Hippocampal formation (tissue), 2 donors: ENCODE measurements at places on chromosomes 4 and X.

DNA sequence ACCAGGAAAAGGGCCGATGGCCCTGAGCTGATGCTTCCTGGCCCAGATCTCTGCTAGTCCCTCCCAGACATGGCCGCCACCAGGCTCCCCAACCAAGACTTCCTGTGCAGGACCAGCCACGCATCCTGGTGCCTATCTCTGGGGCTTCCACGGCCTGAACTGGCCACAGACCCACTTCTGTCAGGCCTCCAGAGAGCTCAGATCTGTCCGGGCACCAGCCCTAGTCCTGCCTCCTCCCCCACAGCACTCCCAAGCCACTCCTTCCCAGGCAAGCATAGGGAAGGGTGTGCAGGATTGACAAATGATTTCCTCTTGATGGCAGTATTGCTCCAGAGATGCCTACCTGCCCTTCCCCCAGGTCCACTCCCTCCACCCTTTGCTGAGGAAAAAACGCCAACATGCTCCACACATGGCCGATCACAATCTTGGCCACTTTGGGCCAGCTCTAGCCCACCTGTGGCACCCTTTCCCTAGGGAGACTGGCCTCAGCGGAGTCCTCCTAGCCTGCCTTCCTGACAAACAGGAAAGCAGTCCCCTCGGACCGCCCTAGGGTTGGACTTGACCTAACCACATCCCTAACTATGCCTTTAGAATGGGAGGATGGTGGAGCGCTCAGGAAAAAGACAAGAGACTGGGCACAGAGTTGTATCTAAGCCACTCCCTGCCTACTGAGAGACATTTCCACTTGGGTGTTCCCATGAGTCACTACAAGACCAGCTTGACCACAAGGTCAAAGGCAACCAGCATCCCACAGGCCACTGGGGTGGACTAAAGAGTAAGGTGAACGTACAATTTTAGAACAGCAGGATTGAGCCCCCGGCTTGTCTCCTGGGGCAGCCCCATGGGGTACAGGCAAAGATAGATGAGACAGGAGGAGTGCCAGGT, 277.5 kb upstream of the AGTR2 start:
- peak; percentile 79 for DNase-seq

DNA sequence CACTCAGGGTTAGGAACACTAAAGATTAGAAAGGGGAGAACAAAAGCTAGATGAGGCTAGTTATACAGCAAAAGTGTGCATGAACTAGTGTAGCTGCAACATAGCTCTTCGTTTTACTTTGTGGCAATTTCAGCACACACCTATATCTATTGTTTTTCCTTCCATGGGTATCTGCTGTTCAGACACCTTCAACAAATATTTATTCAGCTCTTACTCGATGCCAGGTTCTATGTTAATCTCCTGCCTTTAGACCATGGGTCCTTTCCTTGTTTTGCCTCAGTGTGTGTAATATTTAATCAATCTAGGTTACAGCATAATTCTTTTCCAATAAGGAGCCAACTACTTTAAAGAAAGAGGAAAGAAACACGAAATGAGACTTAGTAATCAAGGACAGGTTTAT, 10.4 kb upstream of the FAM9A start:
- no peak for DNase-seq

DNA sequence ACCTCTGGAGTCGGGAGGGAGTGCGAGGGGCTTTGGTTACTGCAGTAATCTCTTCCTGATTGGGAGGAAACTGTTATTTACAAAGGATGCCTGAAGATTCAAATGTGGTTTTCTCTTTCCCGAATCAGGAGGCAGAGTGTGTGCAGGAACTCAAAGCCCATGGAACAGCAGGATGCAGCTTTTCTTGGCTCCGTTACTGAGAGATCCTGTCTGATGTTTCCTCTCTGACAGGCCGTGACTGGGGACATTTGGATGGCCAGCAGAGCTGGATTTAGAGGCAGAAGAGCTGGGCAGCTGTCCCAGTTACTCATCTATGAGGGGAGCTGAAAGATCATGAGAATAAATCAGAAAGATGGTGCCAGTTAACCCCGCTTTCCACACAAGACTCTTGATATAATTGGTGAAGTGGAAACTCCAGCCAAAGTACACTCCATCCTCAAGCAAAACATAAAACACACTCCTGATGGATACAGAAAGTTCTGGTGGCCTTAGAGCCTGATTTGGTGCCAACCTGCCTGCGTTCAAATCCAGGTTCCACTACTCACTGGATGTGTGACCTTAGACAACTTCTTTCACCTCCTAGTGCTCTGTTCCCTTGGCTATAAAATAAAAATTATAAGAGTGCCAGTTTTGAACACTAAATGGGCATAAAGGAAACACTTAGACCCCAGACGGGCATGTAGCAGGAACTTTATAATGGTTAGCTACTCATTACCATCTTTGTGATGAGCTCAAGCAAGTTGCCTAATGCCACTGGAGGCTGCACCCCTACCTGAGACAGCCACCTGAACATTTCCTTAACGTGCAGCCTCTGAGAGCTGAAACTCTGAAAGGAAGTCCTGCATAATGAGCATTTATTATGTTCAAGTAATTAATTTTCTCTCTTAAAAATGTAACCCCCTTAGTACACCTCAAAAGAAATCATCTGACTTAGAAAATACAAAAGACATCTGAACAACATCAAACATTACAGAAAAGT, 349.0 kb upstream of the GATB start:
- DNase-seq: no peak

GRCh38 chrX:14897042-14897441, 23.8 kb downstream of the MOSPD2 start:
- no peak for DNase-seq

DNA sequence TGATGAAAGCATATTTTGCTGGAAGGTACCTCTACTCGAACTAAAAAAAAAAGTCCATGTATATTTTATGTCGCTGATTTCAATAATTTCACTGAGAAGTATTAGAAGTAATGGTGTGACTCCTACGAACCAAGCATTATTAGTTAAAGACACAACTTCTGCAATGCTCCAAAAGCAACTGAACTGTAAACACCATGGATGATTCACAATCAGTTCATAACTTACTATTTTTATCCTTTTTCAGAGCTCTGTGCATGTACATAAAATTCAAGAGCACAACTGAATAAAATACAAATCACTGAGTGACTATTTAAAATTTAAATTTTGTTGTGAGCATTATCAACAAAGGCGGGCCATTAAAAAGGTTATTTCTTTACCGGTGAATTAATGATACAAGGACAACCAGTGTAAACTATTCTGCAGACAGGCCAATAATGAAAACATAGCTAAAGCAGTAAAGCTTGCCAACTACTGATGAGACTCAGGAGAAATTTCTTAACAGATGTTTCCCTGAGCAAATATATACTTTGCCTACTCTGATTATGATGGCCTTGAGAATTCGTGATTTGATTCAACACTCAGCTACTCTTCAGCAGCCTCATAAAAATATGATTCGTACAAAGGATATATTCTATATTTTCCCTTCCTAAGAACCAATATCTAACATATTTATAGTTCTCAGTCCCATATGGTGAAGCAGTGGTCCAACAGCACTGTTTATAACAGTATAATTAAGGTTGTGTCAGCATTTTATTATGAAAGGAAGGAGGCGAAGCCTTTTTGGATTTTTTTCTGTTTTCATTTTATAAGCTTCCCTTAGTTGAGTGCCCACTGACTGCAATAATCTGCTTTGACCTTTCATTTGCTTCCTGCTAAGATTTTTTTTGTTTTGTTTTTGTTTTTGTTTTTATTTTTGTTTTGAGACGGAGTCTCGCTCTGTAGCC, 62.8 kb upstream of the NEIL3 start:
- DNase-seq: no peak

GRCh38 chrX:45126158-45126557, 74.5 kb downstream of the DIPK2B start:
- no peak for DNase-seq

DNA sequence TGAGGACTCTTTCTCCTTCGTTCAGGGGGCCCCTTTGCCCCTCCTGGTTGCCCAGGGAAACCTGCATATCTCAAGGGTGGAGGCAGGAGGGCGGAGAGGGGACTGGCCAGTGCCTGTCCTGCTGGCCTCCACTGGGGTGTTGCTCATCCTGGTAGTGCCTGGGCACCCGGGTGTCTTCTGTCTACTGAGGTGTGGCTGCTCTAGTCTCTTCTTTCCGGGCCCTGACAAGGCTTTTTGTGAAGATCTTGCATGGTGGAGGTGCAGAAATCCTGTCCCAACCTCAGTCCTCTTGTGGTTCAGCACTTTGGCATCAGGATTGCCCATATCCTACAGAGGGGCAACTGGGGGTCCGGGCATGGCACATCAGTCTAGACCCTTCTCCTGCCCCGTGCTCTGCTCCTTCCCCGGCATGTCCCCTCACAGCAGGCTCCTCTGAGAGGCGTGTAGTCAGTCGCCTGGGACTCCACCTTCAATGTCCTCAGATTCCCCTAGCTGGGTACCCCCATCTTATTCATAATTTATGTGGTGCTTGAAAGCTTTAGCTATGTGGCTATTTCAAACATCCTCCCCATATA, 1.9 kb downstream of the CCDC110 start:
- DNase-seq: no peak

DNA sequence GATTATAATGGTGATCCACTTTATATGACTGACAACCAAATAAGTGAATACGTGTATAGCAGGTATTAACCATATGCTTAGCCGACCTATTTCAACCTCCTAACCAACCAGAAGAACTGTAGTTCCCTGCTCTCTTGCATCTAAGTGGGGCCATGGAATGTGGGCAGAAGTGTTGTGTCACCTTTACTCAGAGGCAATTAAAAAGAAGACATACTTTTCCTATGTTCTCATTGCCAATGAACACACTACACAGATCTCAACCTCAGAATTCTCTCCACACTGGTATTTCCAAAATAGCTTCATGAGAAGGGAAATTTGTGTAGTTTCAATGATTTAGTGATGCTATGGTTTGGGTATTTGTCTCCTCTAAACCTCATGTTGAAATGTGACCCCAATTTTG, 3.2 kb upstream of the NFKB1 start:
- no peak for DNase-seq

DNA sequence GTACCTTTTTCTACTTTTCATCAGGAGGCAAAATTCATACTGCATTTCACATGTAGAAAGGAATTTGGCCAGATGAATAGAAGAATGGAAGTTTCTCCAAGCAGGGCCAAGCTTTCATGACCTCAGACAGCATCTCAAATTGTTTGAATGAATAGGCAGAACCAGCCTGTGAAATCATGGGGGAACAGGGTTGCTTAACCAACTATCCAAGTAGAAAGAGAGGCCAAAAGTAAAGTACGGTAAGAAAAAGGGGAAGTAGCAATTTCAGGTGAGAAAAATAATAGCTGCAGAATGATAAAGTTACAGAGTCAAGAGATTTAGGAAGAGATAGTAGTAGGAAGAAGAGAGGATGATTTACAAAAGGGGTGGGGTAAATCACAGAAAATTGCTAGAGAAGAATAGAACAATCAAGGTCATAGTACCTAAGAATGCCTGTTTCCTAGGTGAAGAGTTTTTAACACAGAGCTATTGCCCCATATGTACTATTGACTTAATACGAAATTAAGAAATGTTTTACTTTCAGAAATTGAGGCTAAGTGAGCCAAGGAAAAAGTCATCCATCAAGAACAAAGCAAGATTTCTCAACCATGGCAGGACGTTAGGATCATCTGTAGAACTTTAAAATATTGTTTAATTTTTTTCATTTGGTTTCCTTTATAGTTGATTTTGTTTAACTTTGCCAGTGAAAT, 177.1 kb upstream of the TET2 start:
- DNase-seq: no peak

DNA sequence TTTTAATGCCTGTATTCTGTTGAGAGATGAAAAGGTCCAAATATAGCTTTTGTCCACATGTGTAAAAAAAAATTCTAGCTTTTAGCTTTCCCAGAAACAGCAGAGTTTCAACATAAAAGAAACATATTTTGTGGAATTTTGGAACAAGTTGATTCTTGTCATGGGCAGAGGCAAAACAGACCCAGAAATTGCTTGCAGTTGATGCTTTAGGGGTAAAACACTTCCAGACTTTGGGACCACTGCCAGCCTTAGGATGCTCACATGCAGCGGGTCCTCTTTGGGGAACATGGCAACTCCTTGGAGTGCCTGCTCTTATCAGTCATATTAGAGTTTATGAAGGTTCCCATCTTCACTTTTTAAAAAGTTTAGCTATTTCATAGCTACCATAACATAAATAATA, 30.4 kb downstream of the DCLK2 start:
- DNase-seq: no peak

- no peak for DNase-seq
Measured at GRCh38 chrX:145694048-145694447, 123.6 kb upstream of the SLITRK2 start.

- no peak for DNase-seq
Measured at GRCh38 chr4:23333946-23334878, 555.6 kb downstream of the PPARGC1A start.

DNA sequence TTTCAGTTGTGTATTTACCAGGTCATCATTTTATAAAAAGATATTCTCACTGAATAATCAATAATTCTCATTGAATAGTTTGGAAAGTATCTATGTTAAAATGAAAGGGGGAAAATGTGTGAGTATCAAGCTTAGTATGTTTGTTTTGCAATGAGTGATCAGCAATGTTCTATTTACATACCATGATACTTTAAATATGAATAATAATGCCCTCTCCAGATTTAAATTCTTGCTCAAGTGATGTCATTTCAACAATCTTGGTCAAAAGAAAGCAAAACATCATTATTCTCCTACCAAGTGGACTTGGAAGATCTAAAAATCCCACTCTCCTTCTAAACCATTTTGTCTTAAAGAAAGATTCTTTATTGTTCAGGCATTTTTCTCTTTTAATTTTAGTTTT, 42.1 kb upstream of the ANKRD50 start:
- DNase-seq: no peak

- no peak for DNase-seq
Measured at GRCh38 chr4:1767770-1768366, 25.2 kb upstream of the FGFR3 start.

DNA sequence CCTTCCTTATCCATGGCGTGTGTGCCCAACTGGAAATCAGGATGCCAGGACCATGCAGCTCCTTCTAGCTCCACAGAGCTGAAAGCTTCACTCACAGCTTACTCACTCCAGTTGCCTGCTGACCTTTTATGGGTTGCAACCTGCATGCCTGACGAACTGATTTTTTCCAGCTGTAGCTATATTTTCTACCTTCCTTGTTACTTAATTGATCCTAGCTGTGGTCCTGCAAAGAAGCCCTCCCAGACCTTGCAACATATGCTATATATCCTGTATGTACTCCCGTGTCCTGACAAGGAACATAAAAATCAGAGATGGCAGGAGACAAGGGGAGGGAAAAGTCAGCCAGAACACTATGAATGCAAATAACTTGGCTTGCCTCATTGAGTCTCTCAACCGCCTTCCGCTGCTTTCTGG, 135.3 kb upstream of the LDB2 start:
- DNase-seq: no peak

DNA sequence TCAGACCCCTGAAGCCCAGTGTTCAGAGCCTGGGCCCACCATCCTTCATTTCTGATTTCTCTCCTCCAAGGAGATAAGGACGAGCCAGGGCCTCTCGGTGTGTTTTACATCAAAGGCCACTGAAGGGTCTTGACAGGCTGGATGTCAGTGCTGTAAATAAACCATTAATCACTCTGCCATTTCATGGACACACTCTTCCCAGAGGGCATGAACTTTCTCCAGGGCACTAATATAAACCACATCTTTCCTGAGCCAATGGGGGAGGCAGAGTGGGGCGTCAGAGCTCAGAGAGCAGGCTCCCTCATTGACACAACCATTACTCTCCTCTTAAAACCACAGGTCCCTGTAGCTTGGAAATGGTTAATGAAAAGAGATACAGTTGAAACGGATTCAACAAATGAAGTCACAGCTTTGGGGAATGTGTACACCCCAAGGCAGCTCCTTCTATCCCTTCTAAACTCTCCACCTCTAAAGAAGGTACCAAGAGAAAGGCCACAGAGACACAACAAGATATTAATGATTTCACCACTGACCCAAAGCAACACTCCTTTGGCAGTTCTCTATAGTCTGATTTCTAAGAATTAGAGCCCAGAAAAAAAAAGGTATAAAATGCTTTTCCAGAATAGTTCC, 200.6 kb downstream of the CHIC2 start:
- no peak for DNase-seq
